Erythroblast (primary cell): ENCODE measurements at places on chromosomes 1 and 21.

DNA sequence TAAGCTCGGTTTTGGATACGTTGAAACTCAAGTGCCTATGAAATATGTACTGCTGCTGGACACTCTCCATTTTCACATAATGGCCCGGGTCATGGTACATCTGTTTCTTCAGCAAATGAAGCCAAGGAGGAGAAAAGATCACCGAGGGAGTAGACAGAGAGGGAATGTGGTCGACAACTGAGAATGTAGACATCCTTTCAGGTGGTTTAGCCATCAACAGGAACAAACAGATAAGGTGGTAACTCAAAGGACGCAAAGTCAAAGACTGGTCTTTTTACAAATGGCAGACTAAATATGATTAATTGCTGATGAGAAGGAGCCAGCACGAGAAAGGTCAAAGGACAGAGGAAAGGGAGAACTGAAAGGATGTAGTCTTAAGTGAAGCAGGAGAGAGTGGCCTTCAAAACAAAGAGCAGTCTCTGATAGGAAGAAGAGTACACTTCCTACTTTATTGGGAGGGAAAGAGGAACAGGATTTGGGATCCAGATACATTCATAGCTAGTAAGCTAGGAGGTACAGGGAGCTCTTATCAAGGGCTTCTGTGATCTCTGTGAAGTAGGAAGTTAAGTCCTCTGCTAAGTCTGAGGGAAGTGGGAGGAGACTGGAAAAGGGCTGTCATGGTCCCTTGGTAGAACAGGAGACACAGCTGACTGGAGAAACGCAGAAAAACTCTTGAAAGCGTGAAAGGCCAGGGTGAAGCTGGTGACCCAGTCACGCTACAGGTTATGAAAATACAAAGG is 28.3 kb downstream of the NUP133 start:
- no peak for DNase-seq

DNA sequence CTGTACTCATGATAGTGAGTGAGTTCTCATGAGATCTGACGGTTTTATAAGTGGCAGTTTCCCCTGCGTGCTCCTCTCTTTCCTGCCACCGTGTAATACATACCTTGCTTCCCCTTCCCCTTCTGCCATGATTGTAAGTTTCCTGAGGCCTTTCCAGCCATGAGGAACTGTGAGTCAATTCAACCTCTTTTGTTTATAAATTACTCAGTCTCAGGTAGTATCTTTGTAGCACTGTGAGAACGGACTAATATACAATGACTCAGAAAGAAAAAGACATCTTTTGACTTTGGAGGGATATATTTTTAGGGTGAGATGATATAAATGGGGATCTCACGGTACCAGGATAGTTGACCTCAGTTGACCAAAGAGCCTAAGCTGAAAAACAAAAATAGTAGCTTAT is 74.7 kb upstream of the BACH1 start:
- no peak for DNase-seq

GRCh38 chr1:59290193-59290949 is 6.5 kb upstream of the FGGY start:
- DNase-seq, result peak; percentile 58

GRCh38 chr1:47688461-47689296 is 250.8 kb downstream of the FOXD2 start:
- no peak for DNase-seq

DNA sequence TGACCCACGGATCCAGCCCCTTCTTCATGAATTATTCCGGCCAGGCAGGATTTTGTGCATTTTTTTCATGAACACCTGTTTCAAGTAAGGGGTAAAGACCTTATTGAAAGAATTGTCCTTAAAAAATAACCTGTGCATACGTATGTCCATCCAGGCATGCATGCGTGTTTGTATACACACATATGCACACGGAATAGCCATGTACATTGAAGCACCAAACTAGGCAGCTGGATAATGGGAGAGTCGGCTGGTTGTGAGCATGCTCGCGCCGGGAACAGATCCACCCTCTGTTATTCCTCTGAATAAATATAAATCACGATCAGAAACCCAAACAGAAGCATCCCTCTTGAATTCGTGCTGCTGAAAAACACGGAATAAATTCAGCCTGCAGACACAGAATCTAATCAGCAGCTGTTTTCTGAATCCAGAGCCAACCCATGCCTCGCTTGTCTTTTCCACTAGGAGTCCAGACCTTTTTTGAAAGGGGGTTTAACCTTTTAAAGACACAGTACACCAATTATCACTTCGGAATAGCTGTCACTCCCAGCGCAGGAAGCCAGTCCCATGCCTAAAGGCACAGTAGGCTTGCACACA is at the start of gene HIVEP3:
Gene HIVEP3 (minus strand): TSS at position 473 of the 594 bp plus-strand sequence.
- DNase-seq, result no peak

DNA sequence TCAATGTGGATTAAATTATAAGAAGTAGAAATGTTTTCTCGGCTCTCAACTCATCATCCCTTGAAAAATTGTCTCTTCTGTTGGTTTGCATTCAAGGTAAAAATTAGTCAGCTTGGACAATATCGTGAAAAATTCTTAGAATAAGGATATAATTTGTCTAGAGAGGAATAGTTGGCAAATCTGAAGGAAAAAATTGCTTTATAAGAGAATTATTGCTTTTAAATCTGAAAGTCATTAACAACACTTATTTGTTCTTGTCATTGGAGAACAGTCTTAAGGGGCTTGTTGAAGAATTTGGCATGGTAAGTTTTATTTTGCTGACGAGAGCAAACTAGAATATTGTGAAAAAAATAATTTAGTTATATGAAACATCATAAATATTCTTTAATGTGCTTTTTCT is 26.4 kb downstream of the ANGPTL1 start:
- DNase-seq, result no peak

GRCh38 chr1:119002028-119002686 is 14.0 kb upstream of the TBX15 start:
- no peak for DNase-seq

DNA sequence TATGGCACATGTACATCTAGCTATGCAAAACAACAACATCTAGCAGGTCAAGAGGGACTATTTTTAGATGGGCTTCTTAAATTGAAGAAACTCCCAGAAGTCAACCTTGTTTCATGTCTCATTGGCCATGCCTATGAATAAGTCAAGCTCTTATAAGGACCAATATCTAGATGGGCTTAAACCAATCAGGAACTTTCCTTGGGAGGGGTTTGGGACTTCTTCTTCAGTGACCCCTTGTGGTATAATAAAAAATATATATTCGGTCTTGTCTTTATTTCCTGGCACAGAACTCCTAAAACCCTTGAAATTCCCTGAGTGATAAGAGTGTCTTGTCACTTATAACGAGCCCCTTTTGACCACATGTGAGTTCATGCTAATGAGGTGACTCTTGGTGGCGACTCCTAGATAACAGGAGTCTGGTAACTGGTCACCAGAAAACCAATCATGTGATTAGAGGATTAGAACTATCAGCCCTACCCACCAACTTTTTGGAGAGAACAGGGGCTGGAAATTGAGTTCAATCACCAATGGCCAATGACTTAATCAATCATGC is 218.3 kb downstream of the HHIPL2 start:
- no peak for DNase-seq

DNA sequence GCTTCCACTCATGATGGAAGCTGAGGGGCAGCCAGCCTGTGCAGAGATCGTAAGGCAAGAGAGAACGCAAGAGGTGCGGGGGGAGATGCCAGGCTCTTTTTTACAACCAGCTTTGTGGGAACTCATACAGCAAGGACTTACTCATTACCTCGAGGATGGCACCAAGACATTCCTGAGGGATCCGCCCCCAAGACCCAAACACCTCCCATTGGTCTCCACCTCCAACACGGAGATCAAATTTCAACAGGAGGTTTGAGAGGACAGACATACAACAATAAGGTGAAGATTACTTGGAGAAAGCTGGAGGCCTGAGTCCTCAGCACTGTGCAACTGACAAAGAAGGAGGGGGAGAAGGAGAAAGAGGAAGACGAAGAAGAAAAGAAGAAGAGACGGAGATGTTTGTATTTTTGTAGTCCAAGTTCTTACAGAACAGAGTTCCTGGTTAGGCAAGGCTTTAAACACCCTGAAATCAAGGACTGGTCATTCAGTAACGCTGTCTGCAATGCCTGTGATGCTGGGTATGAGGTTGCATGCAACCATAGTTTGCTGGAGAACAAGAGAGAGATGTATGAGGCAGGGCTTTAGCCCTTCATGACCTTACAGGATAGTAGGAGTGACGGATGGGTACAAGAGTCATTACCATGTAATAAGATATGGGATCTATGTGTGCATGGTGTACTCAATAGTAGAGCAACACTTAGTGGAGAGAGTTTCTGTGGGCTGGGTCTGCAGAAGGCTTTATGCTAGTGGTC is 19.7 kb upstream of the GALNT2 start:
- DNase-seq, result no peak

DNA sequence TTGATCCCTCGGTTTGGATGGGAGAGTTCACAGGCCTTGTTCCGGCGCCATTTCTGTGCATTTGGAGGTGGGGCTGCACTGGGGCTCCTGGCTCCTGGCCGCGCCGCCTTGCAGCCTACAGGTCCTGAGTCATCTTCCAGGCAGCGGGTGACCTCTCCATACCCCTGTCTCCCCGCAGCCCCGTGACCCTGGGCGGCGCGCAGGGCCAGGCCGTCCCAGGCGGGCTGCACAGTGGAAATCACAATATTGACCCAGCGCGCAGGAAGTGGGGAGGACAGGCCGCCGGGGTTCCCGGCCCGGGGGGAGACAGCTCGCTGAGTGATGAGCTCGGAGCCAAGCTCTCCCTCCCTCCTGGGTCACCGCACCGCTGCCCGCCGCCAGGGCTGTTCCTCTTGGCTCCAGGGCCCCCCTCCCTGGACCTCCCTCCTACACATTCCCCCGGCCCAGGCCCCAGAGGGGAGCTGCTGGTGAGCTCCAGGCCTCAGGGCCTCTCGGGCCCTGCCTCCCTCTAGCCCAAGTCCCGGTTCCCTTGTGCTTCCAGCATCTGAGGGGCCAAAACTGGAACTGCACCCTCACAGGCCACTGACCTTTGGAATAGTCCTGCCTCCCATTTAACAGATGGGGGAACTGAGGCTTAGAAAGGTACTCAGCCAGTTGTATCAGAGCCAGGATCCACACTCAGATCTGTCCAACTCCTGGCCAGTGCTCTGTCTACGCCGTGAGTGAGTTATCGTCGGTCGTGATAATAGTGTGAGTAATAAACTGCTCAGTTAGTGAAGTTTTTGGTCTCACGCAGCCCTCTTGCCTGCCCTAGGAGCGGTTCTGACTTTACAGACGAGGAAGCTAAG is 142.9 kb upstream of the WNT4 start:
- no peak for DNase-seq

DNA sequence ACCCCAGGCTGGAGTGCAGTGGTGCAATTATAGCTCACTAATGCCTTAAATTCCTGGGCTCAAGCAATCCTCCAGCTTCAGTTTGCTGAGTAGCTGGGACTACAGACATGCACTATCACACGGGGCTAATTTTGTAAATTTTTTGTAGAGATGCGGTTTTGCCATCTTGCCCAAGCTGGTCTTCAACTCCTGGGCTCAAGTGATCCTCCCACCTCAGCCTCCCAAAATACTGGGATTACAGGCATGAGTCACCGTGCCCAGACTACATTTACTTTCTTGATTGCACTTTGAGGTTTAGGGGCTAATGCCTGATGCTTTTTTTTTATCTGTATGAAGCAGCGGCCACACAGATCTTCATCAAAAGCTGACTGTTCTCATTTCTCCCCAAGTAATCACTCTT is 124.6 kb downstream of the KIF26B start:
- no peak for DNase-seq

DNA sequence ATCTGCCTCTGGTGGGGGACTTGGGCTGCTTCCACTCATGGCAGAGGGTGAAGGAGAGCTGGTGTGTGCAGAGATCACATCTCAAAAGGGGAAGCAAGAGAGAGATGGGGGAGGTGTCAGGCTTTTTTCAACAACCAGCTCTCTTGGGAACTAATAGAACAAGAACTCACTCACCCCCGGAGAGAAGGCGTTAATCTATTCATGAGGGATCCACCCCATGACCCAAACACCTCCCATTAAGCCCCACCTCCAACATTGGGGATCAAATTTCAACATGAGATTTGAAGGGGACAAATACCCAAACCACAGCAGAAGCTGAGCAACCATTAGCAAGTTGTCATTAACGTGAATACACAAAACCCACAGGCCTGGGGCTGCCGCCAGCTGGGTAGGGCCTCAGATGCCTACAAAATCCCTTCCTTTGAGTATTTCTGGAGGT is 12.0 kb upstream of the VWA5B1 start:
- no peak for DNase-seq

GRCh38 chr1:115134850-115135480 is 45.7 kb upstream of the TSPAN2 start:
- no peak for DNase-seq

DNA sequence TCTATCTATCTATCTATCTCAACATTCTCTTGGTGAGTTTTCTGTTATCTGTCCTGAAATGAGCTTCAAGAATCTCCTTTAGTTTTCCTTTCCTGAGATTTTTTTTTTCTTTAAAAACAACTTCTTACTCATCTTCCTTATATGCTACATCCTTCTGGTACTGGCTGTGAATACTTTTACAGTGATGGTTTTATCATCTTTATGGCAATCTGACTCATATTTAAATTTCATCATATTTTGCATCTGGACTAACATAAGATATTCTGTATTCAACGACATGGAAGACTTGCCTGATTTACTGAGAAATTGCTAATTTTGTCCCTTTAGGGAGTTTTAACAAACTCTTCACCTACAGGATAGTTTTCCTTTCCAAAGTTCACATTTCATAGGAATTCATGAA is 33.0 kb downstream of the PDE4B start:
- no peak for DNase-seq

- no peak for DNase-seq
Measured at GRCh38 chr1:52725903-52726264, 369 bp upstream of the ZYG11B start.
